ENCODE measurements at places on chromosomes 4 and X. TPM values are rescaled to one million over a fixed set of nuclear protein-coding genes. Genes with fewer than 3 reads are reported as not detected.

GRCh38 chr4:164807611-164808010 lies 53.7 kb downstream of the SMIM31 start:
- DNase-seq = no peak

DNA sequence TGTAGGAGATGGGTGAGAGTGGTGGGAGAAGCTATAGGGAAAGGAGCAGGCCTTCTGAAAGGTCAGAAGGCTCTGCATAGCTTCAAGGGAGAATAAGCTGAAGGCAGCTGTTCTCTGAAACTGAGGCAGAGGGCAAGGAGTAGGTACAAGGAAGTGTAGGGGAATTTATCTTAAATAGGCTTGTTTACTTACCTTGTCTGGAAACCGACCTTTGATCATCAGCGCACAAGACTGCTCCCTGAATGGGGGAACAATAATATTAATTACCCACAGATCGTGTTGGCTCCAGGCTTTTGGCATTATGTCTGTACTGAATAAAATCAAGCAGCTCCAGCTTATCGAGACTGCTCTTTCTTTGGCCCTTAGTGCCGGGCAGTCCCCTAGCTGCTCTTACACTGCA lies 175.5 kb upstream of the MAGEB16 start:
- DNase-seq = no peak

DNA sequence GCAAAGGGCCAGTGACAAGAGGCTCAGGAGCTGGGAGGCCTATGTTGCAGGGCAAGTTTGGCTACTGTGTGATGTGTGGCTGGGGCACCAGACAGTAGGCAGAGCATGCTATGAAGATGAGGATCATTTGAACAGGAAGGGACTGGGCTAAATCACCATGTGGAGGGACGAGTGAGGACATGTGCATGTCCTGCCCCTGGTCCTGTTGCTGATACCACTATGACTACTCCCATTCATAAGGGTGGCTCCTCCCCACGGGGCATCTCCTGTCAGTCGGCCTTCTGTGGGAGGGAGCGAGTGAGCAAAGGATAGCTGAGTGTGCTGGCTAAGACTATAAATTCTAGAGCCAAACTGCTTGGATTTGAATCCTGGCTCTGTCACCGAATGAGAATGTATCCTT lies 139.2 kb downstream of the TMEM164 start:
- no peak for DNase-seq

DNA sequence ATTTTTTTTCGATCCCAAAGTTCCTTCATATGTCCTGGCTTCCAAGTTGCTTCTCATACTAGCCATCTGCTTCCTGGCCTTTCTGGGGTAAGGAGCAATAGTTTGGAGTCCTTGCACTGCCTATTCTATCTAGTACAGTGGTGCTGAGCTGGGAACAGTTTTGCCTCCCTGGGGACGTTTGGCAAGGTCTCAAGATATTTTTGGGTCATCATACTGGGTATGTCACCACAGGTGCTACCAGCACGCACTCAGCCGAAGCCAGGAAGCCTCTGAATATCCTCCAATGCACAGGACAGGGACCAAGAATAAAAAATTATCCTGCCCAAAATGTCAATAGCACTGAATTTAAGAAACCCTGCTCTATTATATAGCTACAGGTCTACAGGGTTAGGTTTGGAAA lies 35.4 kb upstream of the TMSB15B start:
- no peak for DNase-seq

- no peak for DNase-seq
Observed at GRCh38 chr4:159555873-159556272, 453.0 kb downstream of the RAPGEF2 start.

The ZNF718 gene
- 5.2 TPM for total RNA-seq

The TMEM271 gene
- total RNA-seq = not detected

The DCAF12L1 gene
- not detected for total RNA-seq

The PUDP gene
- 16.4 TPM for total RNA-seq

The HTN3 gene
- not detected for total RNA-seq

Data from mucosa of descending colon (tissue), 3 donors.